Stimulated activated CD8-positive, alpha-beta memory T cell treated with anti-CD3 and anti-CD28 coated beads, Interleukin-7, amount 100 ng/mL, for 1 hour (primary cell): ENCODE measurements at places on chromosomes 4 and X.

DNA sequence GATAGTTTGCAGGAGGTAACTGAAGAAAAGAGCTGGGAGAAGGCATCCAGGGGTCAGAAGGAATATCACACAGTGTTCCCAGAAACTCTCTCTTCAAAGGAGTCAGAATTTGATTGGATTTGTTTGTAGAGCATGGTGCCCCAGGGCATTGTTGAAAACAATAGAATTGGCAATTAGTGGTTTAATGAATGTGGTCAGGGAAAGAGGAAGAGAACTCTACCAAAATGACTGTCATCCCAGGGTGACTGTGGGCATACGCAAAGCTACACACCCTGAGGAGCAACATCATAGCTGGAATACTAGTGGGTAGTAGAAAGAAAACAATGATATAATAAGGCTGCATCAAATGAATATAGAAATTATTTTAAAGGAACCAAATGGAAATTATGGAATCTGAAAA lies 21.5 kb downstream of the TNIP2 start:
- DNase-seq = no peak

- DNase-seq = no peak
Measured at GRCh38 chrX:14079891-14080430, 50.3 kb upstream of the GEMIN8 start.

- DNase-seq = no peak
Measured at GRCh38 chr4:89275587-89275986, 32.0 kb downstream of the GPRIN3 start.

GRCh38 chr4:159185591-159186023 lies 82.7 kb downstream of the RAPGEF2 start:
- DNase-seq = no peak

GRCh38 chr4:76192236-76192635 lies 21.4 kb downstream of the SCARB2 start:
- DNase-seq = no peak
